ENCODE measurements at places on chromosomes 12 and 14.

DNA sequence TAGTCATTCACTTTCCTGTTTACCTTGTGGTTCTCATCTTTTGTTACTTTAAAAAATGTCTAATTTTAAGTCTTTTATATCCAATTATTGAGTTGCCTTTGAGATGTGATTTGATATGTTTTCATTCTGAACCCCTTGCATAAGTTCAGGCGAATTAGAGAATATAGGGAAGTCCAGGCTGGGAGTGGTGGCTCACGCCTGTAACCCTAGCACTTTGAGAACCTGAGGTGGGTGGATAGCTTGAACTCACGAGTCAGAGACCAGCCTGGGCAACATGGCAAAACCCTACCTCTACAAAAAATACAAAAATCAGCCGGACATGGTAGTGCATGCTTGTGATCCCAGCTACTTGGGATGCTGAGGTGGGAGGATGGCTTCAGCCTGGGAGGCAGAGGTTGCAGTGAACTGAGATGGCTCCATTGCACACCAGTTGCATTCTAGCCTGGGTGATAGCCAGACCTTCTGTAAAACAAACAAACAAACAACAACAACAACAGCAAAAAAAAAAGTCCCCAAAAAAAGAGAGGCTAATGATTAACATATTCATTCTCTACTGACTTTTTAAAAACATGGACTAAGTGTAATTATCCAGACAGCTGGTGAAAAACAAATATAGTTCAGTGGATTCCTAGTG is 451.1 kb upstream of the RGS6 start:
- no peak for DNase-seq

DNA sequence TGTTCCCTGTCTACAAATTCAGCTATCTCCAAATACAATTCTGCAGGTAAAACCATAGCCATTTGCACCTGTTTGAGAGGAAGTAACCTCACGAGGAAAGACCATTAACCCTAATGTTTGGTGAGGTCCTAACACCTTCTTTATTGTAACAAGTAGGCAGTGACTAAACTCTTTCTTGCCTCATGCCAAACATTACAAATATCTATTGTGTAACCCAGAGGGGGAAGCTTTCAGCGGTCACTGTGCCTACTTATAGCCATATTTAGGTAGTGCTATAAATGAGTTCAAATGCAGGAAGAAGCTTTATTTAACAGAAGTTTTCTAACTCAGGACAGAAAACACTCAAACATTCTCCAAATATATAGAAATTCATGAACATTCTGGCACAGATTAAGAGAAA is 252.7 kb downstream of the LRFN5 start:
- DNase-seq = no peak

DNA sequence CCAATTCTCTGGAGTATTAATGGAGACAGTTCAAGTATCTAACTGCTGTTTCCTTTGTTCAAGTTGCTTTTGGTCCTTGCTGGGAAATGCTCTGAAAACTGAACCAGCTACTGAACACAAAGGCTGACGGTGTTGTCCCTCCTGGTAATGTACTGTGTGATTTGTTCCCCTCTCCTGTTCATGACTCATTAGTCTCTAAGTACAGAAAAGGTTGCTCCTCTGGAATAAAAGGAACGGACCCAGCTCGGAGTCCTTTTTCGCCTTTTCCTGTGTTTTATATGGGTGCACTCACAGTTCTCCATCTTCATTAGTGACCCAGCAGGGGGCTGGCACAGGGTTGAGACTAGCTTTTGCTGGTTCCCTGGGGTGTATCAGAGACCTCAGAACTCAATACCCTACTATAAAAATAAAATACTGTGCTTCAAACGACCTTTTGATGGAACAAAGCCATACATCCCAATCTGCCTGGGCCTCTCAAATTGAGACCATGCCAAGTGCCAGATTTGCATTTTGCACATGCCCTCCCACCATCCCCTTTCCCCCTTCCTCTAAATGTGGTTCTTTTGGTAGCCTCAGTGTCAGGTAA is 269.7 kb downstream of the RAD51B start:
- DNase-seq = no peak

- DNase-seq = no peak
These were observed 388.0 kb downstream of the VRK1 start for GRCh38 chr14:97185186-97185585.

DNA sequence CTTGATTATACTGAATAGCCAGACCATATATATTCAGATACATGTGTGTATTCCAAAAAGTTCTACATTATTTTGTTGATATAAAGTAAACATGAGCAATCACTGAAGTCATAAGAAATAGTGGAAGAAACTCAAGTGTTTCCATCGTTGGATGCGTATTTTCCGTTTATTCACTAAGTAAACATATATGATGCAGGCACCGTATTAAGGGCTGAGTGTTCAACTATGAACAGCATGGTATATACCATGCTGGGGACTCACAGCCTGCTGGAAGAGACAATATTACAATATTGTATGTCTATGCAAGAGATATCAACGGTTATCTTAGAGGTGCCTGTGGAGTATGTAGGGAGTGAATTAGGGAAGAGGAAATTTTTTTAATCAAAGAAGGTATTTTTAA is 1.2 kb downstream of the PYROXD1 start:
- no peak for DNase-seq

DNA sequence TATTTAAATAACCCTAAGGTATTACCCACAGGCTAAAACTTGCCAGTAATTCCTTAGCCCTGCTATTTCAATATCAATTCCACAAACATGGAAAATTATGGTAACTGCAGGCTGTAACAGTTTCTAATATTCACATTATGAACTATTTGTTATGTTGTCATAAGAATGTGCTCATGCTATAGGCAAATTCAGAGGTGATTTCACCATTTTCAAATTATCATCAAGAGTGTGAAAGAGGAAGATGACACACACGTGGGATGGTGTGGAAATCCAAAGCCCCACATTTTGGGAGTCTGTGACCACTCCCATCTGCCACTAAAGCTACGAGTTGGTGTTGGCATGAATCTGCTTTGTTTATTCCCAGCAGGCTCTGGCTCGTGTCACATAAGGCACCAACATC is 5.9 kb upstream of the MYO1A start:
- DNase-seq = no peak

GRCh38 chr12:84913129-84913515 is 523 bp upstream of the SLC6A15 start:
- no peak for DNase-seq

DNA sequence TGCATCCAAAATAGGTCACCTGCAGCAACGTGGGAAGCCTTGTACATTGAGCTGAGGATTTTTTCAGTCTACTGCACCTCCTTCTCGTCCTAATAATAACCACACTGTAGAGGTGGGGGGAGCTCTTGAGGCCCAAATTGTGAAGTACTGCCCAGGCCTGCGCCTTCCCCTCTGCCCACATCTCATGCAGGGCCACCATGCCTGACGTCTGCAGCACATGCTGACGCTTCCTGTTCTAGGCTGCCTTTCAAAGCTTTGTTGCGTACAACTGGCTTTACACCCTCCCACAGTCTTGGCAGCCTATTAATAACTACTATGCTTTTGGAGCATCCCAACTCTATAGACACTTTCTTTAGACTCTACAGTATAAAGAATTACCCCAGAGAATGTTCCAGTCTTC is 26.5 kb upstream of the TTC7B start:
- DNase-seq = no peak

GRCh38 chr12:58570411-58570810 is 349.9 kb downstream of the LRIG3 start:
- no peak for DNase-seq

- no peak for DNase-seq
These were observed 357.0 kb downstream of the CACNA1C start for GRCh38 chr12:2409656-2410265.

GRCh38 chr14:93914278-93914677 is 12.9 kb upstream of the FAM181A start:
- DNase-seq = no peak

GRCh38 chr12:43115441-43116160 is 436.4 kb downstream of the ADAMTS20 start:
- DNase-seq = no peak

DNA sequence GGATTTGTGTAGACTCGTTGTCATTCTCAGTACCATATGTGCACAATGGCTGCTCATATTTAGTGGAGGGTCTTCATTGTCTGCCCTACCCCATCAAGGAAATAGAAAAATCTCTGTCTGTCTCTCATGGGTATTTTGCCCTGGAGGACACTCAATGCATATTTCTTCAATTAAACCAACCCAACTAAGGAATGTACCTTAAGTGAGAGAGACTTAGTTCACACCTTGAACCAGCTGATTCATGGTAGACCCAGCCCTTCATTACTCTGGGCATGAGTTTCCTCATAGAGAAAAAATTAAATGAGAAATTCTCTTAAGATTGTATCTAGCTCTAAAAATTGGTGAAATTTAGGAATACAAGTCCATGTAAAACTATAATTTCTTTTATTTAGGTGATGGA is 107.1 kb upstream of the PLEKHG7 start:
- no peak for DNase-seq

DNA sequence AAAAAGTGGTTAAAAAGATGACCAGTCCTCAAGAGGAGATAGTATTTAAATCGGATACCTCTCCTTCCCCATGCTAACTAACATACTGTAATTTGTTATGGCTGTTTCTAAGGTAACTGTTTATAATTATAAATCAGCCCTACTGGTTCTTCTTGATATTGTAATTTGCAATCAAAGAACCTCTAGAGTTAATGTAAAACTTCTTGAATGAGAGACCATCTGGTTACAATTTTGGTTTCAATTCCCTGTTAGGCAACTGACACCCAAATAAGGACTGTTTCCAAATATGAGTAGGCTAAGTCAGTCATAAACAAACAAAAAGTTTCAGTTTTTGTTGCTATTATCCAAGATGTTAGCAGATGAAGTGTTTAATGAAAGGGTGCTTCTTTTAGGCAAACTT is 120.2 kb upstream of the DNM1L start:
- no peak for DNase-seq

GRCh38 chr12:97167598-97167997 is 260.5 kb downstream of the NEDD1 start:
- no peak for DNase-seq

- DNase-seq = no peak
These were observed 67.5 kb upstream of the DAAM1 start for GRCh38 chr14:59120921-59121320.

DNA sequence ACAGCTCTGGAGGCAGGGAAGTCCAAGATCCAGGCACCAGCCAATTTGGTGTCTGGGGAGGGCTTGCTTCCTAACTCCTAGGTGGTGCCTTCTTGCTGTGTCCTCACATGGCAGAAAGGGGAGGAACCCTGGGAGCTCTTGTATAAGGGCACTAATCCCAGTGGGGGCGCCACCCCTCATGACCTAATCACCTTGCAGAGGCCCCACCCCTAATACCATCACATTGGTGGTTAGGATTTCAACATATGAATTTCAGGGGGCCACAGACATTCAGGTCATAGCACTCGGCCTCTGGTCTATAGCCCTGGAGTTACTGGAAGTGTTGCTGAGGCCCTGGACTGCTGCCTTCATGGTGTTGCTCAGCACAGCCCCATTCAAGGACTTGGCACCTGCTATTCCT is 14.6 kb downstream of the PSMD9 start:
- no peak for DNase-seq

DNA sequence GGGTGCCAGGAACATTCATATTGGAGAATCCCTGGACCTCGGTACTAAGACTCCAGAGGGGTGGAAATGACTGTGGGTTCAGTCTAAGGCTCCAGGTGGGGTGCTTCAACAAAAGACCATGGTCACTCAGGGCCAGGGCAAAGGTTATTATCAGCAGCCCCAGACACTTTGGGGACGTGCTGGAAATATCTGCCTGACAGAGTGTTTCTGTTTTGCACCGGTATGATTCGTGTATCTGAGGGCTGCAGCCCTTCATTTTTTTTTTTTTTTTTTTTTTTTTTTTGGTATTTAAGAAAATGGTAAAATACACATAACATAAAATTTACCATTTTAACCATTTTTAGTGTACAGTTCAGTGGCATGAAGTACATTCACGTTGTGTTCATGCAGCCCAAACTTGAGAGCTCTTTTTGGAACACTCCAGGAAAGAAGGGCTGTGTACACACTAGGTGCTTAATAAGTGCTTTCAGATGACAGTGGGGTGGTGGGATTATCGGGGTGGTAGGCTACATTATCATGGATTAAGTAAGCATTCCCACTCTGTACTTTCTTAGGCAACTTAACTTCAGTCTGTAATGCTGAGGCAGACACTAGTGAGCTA is 120.3 kb downstream of the CHST11 start:
- DNase-seq = no peak

DNA sequence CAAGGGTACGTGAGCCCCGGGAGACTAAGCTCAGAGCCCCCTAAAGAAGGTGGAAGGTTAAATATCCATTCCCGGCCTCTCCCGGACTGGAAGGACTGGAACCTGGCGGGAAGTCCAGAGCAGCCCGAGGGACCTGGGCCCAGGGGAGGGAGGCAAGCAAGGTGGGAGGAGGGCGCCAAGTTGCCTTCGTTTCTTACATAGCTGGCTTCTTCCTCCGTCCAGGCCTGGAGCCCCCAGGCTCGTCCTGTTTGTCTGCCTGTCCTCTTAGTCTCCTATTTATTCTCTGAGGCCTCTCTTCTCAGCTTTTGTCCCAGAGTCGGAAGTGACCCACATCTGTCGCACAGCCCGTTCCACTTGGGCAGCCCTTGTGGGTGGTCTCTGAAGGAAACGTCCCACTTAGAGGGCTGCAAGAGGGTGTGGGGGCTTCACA is 745 bp downstream of the PCK2 start:
- DNase-seq = peak; percentile 23

DNA sequence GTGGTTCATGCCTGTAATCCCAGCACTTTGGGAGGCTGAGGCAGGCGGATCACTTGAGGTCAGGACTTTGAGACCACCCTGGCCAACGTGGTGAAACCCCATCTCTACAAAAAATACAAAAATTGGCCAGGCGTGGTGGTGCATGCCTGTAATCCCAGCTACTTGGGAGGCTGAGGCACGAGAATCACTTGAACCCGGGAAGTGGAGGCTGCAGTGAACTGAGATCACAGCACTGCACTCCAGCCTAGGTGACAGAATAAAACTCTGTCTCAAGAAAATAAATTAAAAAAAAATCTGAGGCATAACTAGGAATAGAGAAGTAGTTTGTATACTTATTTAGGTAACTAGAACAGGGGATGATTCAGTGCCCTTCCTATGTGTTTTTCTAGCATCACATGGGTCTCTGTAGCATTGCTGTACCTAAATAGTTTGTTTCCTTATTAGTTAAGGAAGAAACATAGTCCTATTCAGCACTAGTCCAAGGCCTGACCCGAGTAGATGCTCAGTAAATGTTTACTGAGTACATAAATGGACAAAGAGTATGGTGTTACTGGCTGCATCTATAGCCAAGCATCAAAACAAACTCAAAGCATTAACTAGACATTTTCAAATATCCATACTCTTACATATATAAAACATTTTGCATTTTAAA is 21.7 kb downstream of the TAOK3 start:
- DNase-seq = no peak

DNA sequence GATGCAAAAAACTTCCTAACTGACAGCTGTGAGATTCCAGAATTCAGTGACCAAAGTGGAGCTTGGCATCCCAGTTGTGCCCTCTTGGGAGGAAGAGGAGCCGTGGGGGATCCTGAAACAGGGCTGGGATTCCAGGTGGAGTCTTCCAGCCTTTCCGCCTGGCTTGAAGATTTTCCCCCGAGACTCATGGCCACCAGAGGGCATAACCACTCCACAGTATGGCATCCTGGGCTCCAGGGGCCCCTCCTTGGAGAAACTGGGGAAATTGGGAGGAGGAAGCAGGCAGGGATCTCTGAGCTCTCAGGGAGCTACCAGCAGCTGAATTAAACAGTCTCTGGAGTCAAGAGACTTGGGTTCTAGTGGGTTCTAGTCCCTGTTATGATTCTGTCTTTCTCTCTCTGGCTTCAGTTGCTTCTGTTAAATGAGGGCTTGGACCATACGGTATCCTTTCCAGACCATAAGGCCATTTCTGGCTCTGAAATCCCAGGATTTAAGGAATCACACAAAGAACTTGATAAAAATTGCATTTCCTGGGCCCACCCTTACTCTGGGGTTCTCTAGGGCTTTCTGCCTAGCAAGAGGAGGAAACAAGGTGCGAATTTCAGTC is 2.6 kb upstream of the TAMALIN start:
- no peak for DNase-seq

All from activated naive CD4-positive, alpha-beta T cell treated with Interleukin-2 at 50 U/mL for 16 hours (primary cell).